ENCODE measurements at places on chromosomes 1 and 21.

- no peak for DNase-seq
Observed at GRCh38 chr1:68213843-68214242, 18.5 kb downstream of the WLS start.

GRCh38 chr1:55694310-55694801, 479.2 kb upstream of the USP24 start:
- DNase-seq = no peak

DNA sequence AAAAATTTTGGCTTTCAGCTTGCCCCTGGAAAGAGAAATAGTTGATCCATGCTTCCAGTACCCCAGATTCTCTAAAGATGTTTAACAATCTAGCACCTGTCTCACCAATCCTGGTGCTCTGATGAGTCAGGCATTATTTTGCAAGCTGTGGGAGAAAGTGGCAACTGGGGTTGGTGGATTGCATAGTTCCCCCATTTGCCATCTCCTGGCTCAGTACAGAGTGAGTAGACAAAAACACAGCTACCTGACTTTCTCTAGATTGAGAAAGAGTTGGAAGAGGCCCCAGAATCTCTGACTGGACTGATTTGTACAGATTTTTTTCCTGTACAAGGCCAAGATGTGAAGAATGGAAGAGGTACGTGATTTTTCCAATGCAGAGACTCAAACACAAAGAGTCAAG, 75.1 kb upstream of the NEGR1 start:
- no peak for DNase-seq

DNA sequence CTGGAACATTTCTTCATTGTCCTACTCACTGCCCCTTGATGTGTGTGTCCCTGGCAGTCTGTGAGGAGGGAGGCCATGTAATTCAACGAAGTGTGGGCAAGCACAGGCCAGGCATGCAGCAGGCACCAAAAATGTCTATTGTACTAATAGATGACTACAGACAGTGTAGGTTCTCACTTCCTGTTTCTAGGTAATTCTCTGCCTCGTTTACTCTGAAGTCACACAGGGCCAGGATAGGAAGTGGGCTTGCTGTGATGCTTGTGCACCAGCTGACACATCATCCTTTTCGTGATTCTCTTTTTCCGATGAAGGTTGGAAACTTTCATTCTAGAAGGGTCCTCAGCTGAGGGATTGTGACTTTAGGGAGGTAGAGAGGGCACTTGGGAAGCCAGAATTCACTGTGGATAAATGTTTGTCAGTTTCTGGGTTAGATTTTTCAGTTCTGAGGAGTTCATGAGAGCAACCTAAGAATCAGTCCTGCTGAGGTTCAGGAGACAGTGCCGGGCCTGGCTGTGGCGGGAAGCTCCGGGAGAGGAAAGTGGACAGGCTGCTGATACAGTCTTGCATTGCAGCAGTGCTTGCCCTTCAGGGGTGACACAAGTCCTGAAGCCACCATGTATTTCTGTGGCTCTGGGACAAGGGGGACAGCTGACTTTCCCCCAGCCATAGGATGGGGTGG, 4.3 kb upstream of the CSF1 start:
- peak; percentile 66 for DNase-seq

Measured in CD4-positive, alpha-beta T cell treated with Interferon gamma for 1 hour (primary cell).